RPMI7951 (cell line): ENCODE measurements at places on chromosomes 7 and 10. TPM values are rescaled to one million over a fixed set of nuclear protein-coding genes. Genes with fewer than 3 reads are reported as not detected.

Gene LRRC4
- under 0.01 TPM in 1 of 2 replicates, not detected in the other for total RNA-seq

Gene TAS2R5
- not detected in 2 replicates for total RNA-seq

Gene FAM25A
- total RNA-seq, result not detected in 2 replicates

Gene HOXA4
- 4.3 and 9.7 TPM in 2 replicates for total RNA-seq

Gene ADCY1
- 3.1 and 4.4 TPM in 2 replicates for total RNA-seq

Gene TMEM178B
- total RNA-seq, result 4.1 and 4.3 TPM in 2 replicates

- DNase-seq, result peak; percentile 21
Measured at GRCh38 chr10:8378198-8378983, 323.9 kb downstream of the GATA3 start.

DNA sequence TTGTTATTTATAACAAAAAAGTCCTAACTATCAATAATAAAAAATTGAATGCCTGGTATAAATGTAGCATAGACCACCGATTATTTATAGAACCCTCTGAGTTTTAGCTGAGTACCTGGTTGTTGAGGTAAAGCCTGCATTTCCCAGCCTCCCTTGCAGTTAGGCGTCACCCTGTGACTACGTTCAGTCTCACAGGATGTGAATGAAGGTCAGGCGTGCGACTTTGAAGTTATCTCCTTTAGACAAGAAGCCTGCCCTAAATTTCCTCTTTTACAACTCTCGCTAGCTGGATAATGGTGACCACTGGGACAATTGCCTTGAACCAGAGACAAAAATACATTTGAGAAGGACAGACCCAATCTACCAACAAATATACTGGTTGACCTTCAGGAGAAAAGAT is 67.5 kb upstream of the TES start:
- DNase-seq, result no peak

DNA sequence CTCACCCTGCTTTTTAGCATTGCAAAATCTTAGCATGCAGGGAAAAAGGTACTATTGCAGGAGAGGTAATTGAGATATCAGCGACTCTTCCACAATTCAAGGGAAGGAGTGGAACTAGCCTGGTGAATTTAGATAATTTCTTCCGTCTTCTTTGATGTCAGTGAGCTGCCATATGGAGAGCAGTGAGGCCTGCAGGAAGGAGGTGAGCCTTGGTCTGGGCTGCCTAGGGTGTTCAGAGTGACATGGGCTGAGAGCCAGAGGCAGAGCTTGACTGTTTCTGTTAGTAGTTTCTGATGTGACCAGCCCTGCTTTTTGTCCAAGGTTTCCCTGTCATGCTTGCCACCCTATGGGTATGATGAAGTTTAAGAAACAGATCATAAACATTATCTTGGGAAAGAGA is 28.6 kb downstream of the KAT6B start:
- no peak for DNase-seq

GRCh38 chr7:144830024-144830785 is 5.6 kb downstream of the TPK1 start:
- DNase-seq, result no peak

- no peak for DNase-seq
Measured at GRCh38 chr7:16611711-16612110, 33.8 kb downstream of the ANKMY2 start.

GRCh38 chr7:4074994-4075393 is 607.1 kb upstream of the FOXK1 start:
- DNase-seq, result no peak

GRCh38 chr10:71359364-71360046 is 37.2 kb upstream of the CDH23 start:
- DNase-seq, result no peak

GRCh38 chr10:118939211-118940007 is 90.1 kb upstream of the NANOS1 start:
- DNase-seq, result peak; percentile 33

- DNase-seq, result peak; percentile 51
Measured at GRCh38 chr10:72316748-72317435, 37.8 kb downstream of the DNAJB12 start.

DNA sequence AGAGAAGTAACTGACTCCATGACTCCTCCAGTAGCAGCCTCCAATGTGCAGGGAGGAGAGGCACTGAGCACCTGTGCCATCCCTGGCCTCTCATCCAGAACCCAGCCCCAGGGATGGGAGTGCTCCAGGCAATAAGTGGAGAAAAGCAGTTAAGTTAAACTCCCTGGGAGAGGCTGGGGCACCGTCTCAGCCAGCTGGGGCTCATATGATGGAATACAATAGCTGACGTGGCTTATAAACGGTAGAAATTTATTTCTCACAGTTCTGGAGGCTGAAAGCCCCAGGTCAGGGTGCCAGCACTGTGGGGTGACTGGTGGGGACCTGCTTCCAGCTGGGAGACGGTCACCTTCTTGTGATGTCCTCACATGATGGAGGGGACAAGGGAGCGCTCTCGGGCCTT is 94.7 kb downstream of the RAMP3 start:
- no peak for DNase-seq

- no peak for DNase-seq
Measured at GRCh38 chr10:88138319-88138848, 275.0 kb downstream of the PTEN start.

DNA sequence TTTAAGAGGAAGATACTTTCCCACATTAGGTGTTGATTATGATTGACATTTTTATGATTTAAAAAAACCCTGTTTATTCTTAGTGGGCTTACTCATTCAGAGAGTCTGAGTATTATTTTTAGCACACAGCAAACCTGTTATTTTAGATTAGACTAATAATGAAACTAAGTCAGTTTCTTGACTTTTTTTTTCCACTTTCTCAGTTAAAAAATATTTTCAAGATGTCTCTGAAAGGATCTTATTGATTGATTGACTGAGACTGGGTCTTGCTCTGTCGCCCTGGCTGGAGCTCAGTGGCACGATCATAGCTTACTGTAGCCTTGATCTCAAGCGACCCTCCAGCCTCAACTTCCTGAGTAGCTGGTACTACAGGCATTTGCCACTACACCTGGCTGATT is 20.4 kb upstream of the INPP5F start:
- no peak for DNase-seq

GRCh38 chr10:12508165-12508564 is 158.8 kb downstream of the CAMK1D start:
- no peak for DNase-seq
